ENCODE measurements at places on chromosomes 4 and X.
A peak's percentile ranks its signal among the peaks of the same experiment; 100 is the strongest.

DNA sequence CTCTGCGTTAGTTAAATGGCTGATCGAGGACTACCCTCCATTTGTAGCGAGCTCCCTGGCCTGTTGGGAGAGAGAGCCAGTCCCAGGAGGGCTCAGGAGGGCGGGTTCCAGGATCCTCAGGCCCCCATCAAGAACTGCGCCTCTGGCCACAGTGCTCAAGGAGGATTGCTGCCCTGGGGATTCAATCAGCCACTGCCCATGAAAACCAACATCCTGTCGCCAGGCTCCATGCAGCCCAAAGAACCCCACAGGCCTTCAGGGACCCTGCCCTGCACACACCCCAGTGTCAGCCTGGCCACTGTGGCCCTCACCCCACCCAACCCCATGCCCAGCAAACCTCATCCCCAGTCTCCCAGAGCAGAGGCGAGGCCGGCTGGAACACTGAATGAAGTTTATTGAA is 4.3 kb downstream of the PNMA6F start:
- DNase-seq = no peak

- DNase-seq = no peak
Observed at GRCh38 chr4:111806331-111806730, 338.9 kb upstream of the FAM241A start.

DNA sequence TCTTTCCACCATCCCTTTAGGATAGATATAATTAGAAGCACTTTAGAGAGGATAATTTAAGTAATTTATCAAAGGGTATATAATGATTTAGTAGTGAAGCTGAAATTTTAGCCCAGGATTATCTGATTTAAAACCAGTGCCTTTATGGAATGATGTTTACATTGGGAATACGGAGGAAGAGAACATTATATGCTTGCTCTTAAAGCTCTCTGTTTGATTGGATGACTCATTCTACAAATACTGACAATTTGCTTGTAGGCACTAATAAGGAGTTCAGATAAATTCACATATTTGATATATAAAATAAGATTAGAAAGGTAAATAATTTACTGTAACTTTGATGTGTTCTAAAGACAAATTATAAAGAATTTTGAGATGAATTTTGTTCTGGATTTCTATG is 84.7 kb downstream of the SH3BGRL start:
- DNase-seq = no peak

- DNase-seq = peak; percentile 1
Observed at GRCh38 chrX:107102980-107103379, 15.6 kb downstream of the RBM41 start.

GRCh38 chr4:174437749-174438148 is 84.5 kb downstream of the HPGD start:
- DNase-seq = no peak

DNA sequence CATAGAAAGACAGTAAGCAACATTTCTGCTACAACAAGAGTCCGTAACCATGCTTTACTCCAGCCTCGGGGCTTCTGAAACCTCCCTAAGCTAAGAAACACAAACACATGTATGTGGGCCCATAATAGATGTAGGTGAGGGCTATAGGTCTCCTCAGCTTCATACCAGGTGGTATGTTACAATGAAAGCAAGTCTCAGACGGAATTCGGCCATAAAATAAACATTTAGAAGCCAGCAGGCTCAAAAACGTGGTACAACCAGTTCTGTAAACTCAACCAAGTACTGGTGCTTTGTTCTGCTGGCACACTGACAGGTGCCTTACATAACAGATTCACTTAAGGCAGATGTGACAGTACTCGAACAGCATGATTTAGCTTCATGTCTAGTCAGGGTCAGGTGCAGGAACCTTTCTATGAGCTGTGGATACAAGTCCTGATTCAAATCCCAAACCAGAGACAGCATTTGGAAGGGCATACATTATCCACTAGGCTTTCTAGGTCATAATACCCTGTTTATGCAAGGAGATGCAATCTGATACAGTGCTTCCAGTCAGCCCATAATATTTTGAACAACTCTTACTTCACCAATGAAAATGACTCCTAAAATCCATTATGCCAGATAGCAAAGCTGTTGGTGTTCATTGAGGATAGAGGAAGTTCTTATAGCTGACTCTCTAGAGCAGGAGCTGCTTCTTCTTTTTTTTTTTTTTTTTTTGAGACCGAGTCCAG is 113.8 kb upstream of the ENPP6 start:
- DNase-seq = no peak

DNA sequence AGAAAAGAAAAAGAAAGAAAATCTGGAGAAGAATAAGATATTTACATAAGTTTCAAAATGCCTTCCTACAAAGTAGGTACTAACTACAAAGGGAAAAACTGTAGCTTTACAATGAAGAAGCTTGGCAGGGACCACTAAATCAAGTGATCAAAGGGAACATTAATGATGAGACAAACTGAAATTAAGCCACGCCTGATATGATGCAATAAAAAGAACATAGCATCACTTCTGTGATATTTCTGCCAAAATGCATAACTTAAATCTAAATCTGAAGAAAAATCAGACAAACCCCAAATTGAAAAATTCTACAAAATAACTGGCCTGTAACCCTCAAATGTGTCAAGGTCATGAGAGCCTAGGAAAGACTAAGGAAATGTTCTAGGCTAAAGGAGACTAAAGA is 8.9 kb upstream of the DCLK2 start:
- DNase-seq = no peak

DNA sequence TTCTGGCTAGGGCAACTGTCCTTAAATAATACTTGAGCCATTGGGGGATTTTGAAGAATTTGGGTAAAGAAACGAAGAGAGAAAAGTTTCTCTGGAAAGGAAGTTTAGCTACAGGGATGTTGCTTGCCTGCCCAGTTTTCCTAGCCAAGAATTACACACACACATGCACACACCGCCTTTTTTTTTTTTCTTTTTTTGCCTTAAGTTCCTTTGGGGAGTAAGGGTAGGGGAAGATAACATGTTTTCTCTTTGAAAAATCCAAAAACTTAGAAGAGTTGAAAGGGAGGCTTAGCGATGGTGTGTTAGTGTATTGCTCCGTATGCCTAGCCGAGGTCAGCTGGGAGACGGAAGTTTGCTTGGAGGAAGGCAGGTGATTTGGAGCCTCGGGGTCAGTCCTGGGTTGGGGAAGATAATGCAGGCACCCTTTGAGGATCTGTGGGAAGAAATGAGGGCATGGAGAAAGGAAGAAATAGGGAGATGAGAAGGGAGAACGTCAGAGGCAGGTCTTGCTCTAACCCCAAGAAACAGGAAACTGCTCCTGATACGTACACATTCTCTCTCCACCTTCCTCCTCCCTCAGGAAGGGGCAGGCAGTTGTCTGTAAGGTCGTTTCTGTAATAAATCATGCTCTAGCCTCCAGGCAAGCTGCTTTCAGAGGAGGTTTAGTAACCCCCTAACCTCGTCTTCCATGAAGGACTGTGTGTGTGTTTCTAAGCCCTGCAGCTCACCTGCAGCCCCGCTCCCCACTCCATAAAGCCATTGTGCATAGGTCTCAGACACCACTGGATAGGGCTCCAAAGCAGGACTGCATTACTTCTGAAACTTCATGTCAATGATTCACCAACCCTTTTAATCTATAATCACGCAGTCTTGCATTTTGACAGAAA is 10.5 kb downstream of the KLF3 start:
- DNase-seq = no peak

DNA sequence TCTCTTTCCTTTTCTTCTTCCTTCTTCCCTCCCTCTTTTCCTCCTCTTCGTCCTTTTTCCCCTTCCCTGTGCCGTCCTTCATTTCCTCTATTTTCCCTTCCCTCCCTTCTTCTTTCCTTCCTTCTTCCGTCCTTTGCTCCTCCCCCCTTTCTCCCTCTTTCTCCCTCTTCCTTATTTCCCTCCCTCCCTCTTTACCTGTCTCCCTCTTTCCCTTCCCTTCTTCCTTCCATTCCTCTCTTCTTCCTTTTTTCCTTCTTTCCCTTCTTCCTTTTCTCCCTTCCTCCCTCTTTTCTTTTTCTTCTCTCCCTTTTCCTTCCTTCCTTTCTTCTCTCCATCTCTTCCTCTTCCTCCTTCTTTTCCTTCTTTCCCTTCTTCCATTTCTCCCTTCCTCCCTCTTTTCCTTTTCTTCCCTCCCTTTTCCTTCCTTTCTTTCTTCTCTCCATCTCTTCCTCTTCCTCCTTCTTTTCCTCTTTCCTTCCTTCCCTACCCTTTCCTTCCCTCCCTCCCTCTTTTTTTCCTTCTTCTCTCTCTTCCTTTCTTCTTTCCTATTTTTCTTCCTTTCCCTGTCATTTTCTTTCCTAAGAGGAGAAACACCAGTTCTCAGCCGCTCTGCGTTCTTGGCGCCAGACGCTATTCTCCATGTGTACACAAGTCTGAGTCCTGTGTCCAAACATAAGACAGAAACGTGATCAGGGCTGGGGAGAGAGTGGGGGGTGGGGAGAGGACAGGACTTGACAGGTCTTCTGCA is 597.1 kb downstream of the MID1IP1 start:
- DNase-seq = no peak

DNA sequence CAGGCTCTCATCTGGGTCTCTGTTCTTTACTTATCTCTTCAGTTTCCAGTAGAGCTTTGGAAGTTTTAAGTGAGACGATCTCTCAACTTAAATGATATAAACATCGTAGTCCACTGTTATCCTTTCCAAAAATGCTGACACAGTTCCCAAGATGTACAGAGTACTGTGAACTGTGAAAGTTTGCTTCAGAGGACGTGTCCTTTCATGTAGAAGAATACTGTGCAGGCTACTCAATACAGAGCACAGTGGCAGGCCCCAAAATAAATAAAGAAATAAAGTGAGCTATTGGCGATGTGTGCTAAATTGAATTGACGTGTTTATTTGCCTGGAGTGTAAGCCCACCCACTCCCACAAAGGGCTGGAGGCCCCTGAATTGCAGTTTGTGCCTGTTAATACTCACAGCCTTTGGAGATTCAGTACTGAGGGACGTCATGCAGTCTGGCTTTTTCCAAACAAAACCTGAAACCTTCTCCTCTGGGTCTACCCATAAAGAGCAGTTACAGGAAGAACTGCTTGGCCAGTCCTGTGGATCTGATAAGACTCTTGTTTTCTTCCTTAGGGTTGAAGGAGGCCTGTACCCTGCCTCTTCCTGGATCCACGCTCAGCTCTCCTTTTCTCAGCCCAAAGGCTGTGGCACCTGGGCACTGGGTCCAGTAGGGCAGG is 66.1 kb downstream of the SOWAHB start:
- no peak for DNase-seq

- DNase-seq = no peak
Observed at GRCh38 chr4:68465058-68465457, 17.8 kb downstream of the TMPRSS11E start.

- DNase-seq = no peak
Observed at GRCh38 chrX:10798041-10798440, 177.7 kb upstream of the MID1 start.

- DNase-seq = no peak
Observed at GRCh38 chr4:38855466-38855865, 1.2 kb downstream of the TLR6 start.

GRCh38 chr4:73816814-73817213 is 19.7 kb upstream of the CXCL6 start:
- no peak for DNase-seq

- DNase-seq = no peak
Observed at GRCh38 chr4:41866799-41867677, 68.2 kb upstream of the TMEM33 start.

GRCh38 chrX:2817036-2817435 is 11.7 kb upstream of the GYG2 start:
- DNase-seq = no peak

DNA sequence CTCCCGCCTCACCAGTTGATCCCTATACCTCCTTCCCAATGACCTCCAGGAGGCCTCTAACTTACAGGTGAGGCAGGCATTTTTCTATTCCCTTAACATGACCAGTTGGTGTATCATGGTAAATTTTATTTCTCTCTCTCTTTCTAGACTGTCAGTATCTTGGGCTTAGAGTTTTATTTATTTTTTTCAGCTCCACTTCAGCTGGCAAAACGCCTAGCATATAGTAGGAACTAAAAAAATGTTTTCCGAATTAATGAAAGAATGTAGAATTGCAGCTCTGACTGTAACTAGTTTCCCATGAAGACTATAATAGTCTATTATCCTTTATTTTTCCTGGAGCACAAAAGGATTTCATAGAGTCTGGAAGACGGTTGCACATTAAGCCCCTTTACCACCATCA is 84.8 kb downstream of the PDE5A start:
- DNase-seq = no peak

DNA sequence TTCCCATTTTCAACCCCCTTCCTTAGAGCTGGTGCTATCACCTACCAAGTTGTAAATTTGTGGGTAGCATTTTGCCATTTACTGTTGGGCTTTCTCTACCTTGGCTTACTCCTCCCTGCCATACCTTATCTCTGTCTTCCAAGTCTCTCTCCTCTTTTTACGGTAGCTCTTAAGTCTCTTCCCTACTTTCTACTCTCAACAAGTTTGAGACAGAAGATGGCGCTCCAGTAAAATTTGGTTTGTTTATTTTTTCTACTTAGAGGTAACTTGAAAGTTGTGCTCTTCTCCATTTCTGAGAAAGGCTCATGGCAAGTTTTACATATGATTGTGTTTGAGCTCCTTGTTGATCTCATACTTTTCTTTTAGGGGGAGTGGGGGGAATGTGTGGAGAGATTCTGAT is 1508.1 kb downstream of the TECRL start:
- DNase-seq = no peak

- no peak for DNase-seq
Observed at GRCh38 chr4:41256131-41256739, 493 bp upstream of the UCHL1 start.

GRCh38 chr4:155592179-155592937 is 74.3 kb upstream of the GUCY1A1 start:
- no peak for DNase-seq

DNA sequence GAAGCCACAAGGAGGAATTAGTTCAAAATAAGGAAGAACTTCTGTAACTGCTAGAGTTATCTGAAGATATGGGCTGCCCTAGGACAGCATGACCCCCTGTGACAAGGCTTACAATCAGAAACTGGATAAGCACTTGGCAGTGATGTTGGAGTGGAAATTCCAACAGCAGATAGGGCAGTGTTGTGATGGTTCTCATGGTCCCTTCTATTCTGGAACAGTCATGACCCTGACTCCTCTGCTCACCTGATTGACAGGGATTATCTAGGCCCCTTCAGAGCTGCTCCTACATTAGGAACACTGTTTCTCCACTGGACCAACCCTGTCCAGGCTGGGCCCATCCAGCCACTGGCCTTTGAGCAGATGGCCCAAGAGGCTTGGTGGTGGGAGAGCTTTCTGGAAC is 17.9 kb downstream of the NALF2 start:
- no peak for DNase-seq

- no peak for DNase-seq
Observed at GRCh38 chr4:186166852-186167512, 24.4 kb upstream of the CYP4V2 start.

Data from erythroblast (primary cell).